ENCODE measurements at places on chromosomes 12 and 14. TPM values are rescaled to one million over a fixed set of nuclear protein-coding genes. Genes with fewer than 3 reads are reported as not detected.

GUCY2C gene
- total RNA-seq = 47.6 TPM

OTUB2 gene
- total RNA-seq = 2.7 TPM

KRT4 gene
- 8.7 TPM for total RNA-seq

ZNF664 gene
- 63.9 TPM for total RNA-seq

PAPLN gene
- 10.1 TPM for total RNA-seq

BHLHE41 gene
- total RNA-seq = 2.4 TPM

EML1 gene
- 31.9 TPM for total RNA-seq

RIMKLB gene
- 37.3 TPM for total RNA-seq

FAR2 gene
- 5.2 TPM for total RNA-seq

KIF21A gene
- 55.1 TPM for total RNA-seq

DDIT3 gene
- 92.7 TPM for total RNA-seq

PMEL gene
- 15.3 TPM for total RNA-seq

ZNF891 gene
- 2.2 TPM for total RNA-seq

KCNJ8 gene
- 37.3 TPM for total RNA-seq

AICDA gene
- 0.12 TPM for total RNA-seq

PSME1 gene
- 123 TPM for total RNA-seq

PTHLH gene
- total RNA-seq = 1.8 TPM

CD163 gene
- total RNA-seq = 5.6 TPM

RPL10L gene
- total RNA-seq = not detected

TMEM132D gene
- total RNA-seq = 2.4 TPM

PDZRN4 gene
- total RNA-seq = 2.3 TPM

LBHD2 gene
- total RNA-seq = not detected

SERPINA10 gene
- total RNA-seq = 23.0 TPM

KRT78 gene
- total RNA-seq = not detected

TSPAN11 gene
- 9.6 TPM for total RNA-seq

RNFT2 gene
- total RNA-seq = 2.9 TPM

BIN2 gene
- total RNA-seq = 0.07 TPM

CORO1C gene
- total RNA-seq = 137 TPM

ERG28 gene
- total RNA-seq = 38.4 TPM

PRIMA1 gene
- 1.5 TPM for total RNA-seq

CISTR gene
- not detected for total RNA-seq

FLRT2 gene
- total RNA-seq = 48.0 TPM

IKBIP gene
- total RNA-seq = 52.5 TPM

SLC24A4 gene
- 0.28 TPM for total RNA-seq

TEX22 gene
- 0.52 TPM for total RNA-seq

KCNA5 gene
- total RNA-seq = 1.4 TPM

DICER1 gene
- 111 TPM for total RNA-seq

DDN gene
- 0.20 TPM for total RNA-seq

HSPA2 gene
- 0.93 TPM for total RNA-seq

IL22 gene
- total RNA-seq = not detected

C1QL4 gene
- not detected for total RNA-seq

DAO gene
- 0.90 TPM for total RNA-seq

RFX4 gene
- total RNA-seq = not detected
